ENCODE measurements at places on chromosomes 4 and X.

GRCh38 chrX:457292-457679, 70.6 kb upstream of the PPP2R3B start:
- no peak for DNase-seq

DNA sequence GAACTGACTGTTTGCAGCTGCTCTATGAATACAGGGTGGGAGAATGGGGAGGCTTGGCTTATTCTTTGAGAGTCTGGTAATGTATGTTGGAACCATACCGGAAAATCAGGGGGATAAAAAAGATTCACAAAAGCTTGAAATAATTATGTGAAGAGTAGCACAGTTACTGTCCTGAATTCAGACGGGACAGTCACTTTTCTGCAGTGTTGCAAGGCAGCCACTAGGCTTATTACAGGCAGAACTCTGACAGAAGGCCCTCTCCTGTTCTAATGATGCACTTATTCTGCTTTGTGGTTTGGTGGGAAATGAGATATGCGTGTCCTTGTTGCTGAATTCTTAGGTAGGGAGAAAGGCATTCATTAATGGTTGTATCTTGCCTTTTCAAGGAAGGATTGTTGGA, 37.2 kb downstream of the GUCY1B1 start:
- DNase-seq, result no peak

DNA sequence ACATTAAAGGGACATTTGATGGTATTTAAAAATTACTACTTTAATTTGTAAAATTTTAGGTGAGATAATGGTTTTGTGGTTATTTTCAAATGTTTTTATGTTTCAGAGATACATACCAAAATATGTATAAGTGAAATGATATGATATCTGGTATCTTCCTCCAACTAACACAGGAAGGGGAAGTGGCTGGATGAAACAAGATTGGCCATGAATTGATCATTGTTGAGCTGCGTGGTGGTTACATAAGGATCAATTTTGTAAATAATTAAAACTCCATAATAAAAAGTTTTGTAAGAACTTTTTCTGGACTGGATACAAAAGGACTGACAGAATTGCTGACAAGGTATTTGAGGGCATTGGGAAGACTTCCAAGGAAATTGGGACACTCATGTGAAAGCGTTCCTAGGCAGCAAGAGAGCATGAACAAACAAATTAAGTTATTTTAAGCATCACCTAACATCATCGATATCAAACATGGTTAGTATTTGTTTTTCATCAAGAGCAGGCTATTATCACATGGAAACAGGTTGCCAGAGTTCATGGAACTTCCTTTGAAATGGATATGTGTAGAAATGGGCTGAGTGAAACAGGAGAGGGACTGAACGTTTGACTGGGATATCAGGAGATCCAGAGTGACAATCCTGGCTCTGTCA, 4.4 kb upstream of the PGM2 start:
- no peak for DNase-seq

DNA sequence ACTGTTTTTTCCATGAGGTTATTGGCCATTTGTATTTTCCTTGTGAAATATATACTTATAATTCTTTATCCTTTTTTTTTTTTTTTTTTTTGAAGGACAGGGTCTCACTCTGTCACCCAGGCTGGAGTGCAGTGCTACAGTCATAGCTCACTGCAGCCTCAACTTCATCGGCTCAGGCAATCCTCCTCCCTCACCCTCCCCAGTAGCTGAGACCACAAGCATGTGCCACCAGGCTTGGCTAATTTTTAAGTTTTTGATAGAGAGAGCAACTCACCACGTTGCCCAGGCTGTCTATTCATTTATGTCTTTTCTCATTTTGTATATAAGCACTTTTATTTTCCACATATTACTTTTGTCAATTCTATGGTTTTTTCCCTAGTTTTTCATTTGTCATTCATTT, 16.8 kb downstream of the RBPJ start:
- no peak for DNase-seq

DNA sequence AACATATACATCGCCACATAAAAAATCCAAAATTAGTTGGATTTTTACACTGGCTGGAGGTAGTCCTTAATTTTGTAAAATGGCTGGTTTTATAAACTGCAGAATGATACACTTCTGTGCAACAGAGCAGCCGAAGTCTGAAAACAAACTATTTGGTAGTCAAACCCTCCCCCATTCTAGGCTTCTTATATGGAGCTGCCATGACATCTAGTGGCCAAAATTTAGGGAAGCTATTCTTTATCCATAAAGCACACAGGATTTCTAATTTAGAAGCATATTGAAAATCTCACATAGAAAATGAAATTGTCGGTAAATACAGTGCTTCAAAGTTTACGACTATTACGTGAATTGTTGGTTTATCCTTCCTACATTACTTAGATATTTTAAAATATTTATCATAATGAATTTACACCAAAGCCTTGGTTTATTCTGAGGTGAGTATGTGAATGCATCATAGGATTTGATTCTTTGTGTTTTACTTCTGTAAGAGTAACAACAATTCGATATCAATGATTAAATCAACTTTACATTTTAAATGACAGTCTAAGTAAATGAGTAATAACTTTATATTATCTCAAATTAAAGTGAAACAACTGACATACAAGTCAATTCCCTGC, 113.4 kb upstream of the FAM241A start:
- no peak for DNase-seq

DNA sequence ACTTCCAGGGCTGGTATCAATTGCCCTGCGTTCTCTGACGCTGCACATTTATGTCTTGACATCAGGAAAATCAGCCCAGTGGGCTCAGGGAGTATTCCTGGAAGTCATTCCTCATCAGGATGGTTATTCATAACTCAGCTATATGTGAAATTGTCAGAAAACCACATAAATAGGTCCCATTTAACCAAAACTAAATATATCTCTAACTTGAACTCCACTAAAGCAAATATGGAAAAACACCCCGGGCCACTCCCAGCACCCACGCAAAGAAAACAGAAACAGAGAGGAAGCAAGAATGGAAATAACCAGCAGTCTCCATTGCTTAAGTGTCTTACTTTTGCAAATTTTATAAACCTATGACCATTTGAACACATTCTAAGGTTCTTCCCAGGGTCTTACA, 112.0 kb downstream of the IRF2 start:
- DNase-seq, result no peak

DNA sequence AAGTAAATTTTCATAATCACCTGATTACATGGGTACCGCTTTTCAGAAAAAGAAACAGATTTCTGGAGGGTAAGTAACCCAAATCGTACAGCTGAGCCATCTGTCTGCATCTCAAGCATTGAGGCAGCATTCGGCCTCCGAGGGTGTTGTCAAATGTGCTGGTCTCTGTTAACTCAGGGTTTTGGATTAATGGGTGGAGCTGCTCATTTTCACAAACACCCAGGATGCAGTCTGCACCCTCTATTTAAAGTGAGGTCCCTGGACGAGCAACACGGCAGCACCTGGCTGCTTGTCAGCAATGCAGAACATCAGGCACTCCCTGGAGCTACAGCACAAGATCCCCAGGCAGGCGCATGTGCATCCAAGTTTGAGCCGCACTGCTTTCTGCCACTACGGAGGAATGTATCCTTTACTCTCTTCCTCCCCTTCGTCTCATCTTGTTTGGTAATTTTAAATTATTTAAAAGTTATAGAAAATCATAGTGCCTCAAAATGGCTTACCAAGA, 24.7 kb upstream of the NAP1L5 start:
- DNase-seq, result no peak

DNA sequence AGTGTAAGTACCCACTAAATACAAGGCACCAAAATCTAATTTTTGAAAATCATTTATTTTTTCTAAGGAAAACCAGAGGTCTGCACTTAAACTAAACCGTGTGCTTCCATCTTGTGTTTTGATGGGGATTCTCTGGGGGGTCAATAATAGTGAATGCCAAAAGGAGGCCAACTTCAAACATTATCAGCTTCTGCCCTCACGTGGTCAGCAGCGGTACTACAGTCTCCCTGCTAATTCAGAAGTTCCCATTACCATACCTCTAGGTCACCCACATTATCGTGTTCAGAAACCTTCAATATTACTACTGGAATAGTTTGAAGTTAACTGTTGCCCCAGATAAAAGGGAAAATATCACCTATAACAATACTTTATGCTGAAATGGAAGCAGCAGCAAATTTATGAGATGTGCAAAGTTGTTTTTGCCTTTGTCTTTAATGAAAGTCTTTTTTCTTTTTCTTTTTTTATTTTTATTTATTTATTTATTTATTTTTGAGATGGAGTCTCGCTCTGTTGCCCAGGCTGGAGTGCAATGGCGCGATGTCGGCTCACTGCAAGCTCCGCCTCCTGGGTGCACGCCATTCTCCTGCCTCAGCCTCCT, 17.3 kb downstream of the CTPS2 start:
- DNase-seq, result peak; percentile 1

DNA sequence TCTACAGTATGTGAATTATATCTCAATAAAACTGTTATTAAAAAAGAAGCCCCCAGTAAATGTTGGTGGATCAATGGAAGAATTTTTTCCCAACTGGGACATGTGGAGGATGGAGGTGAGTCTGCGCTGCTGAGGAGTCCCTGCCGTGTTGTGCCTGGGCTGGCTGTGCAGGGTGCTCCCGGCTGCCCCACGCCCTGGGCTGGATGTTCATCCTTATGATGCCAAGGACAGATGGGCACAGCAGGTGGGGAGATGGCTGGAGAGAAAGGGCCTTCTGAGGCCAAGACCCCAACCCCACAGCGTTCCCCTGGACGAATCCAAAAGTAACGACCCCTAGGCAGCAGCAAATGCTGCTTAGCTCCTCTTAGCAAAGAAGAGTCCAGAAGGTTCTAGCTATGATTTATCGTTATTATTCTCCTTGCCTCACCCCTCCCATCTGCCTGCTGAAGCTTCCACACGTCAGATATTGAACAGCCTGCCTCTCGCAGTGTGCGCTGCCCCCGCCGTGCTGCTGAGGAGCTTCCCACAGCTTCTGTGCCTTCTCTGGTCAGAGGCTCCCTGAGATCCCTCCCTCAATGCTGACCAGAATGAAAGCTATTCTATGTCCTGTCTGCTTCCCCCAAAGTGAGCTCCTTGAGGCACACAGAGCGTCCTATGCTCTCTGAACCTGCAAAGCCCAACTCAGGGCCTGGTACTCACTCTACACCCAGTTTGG, 26.5 kb downstream of the HMX1 start:
- no peak for DNase-seq

GRCh38 chrX:16852617-16853179, 17.5 kb downstream of the RBBP7 start:
- no peak for DNase-seq

- no peak for DNase-seq
Observed at GRCh38 chr4:9994246-9994847, 26.9 kb downstream of the SLC2A9 start.
